Stimulated activated naive CD4-positive, alpha-beta T cell treated with Interleukin-2 at 50 U/mL for 16 hours (primary cell): ENCODE measurements at places on chromosomes 4 and X.

DNA sequence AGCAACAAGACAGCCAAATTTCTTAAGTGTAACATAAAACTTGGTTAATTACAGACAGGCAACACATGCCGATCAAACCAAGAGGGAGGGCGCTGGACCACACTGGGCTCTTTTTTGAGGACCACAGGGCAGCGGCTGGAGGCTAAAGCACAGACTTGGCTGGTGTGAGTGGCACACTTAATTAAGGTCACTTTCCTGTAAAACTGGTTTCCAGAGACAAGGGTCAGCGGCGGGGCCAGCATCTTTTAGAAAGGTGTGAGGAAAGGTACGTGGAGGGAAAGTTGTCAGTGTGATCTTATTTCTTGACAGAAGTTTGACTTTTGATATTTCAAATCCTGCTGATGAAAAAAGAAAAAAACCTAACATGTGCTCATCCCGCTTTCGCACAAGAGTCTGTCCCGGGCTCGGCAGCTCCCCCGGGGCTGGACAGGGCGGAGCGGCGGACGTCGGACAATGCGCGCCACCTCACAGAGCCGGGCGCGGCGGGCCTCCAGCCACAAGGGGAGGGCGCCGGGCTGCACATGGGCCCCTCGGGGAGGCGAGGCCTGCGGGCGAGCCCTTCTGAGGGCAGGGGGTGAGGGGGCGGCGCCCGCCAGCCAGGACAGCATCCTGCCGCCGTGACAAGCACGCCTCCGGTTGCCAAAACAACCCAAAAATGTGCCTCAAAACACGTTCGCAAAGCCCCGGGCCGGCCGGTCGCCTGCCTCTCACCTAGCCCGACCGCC is 660 bp upstream of the HSPA4L start:
- no peak for DNase-seq

DNA sequence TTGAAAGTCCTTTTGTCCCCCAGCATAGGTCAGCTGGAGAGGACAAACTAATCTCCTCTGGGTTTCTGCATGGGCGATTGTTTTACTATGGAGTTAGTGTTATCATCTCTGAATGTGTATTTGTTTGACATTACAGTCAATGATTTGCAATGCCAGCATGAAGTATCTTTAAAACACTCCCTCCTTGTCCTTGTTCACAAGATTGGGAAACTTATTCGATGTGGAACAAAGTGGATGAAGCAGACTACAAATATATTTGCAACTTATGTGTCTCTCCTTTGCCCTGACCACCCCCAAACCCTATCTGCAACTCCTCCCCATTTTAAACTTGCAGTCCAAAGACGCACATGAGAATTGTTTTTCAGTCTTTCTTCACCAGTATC is 1.5 kb upstream of the PITX2 start:
- no peak for DNase-seq

GRCh38 chr4:154399259-154399974 is 92.2 kb downstream of the DCHS2 start:
- no peak for DNase-seq

DNA sequence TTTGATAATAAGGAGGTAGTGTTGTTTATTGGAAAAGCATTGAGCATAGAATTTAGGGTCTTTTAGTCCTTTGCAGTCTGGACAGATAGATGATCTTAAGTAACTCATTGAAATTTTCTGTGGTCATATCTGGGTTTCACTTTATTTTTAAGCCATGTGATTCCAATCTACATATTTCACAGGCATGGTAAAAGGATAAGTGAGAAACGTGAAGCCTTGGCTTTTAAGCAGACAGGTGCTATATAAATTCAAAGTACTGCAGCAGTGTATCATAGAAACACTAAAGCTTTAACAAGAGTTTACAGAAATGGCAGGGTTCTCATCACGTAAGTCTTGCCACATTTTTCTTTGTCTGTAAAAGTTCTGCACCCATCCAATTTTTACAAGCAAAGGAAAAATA is 4.9 kb downstream of the PLS3 start:
- no peak for DNase-seq

GRCh38 chr4:59676389-59676788 is 1523.7 kb upstream of the ADGRL3 start:
- DNase-seq = no peak

DNA sequence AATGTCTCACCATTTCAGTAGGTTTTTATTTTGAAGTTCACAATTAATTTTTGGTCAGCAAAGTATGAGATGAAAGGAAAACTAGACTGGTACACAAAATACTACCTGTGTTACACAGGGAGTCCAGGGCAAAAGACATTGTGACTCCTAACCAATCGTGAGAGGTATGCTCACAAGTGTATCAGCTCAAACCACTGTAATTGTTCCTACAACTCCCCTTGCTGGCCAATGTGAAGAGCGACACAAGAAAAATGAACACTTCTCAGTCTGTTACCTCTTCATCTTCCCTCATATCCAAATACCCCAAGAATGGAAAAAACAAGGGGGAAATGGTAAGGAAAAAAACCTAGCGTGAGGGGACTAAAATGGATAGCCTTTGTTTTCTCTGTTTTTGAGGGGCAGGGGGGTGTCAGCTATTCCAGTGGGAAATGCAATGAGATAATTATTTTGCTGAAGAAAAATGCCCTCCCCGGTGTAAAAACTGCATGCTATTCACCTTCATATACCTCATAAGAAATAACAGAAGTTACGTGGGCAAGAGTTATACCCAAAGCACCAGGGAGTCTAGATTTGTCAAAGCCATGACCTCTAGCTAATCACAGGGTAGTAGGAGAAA is 30.6 kb upstream of the NSUN7 start:
- no peak for DNase-seq
